T-cell (primary cell): ENCODE measurements at places on chromosomes 1 and 21.

- DNase-seq: no peak
These were observed 72.0 kb downstream of the VCAM1 start for GRCh38 chr1:100791586-100791985.

DNA sequence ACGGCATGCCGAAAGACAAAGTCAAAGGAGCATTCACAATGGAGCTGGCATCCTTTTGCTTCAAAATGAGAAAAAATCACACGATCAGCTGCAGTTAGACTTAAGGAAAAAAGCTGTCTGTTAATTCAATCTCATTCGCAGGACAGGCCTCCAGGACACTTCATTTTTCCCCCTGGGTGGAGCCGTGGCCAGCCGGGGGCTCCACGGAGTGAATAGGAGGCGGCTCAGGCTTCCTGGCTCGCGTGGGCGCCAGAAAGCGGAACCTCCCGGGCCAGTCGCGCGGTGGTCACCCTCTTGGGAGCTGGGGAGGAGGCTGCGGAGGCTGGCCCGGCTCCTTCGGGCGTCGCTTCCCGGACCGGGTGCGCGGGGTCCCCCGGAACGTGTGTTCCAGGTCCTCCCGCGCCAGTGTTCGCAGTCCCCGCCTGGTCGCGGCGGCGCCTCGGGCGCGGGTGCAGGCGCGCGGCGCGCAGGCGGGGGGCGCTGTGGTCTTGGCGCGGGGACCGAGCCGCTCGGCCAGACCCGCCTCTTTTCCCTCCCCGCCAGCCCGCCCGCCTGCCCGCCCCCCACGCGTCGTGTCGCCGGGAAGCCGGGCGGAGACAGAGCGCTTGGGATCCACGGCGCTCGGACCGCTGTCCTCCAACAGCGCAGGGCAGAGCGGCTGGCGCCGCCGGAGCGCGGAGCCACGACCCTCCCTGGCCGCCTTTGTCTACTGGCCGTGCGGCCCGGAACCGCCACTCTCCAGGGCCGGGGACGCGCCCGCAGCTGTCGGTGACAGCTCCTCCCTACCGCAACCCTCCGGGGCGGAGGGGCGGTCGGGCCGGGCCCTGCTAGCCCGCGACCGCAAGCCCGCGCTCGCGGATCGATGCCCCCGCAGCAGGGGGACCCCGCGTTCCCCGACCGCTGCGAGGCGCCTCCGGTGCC is at the start of gene RHOU:
Gene RHOU (plus strand): TSS at position 599 of the 921 bp plus-strand sequence. CDS start 264 bp downstream, at position 863.
- peak; percentile 53 for DNase-seq

DNA sequence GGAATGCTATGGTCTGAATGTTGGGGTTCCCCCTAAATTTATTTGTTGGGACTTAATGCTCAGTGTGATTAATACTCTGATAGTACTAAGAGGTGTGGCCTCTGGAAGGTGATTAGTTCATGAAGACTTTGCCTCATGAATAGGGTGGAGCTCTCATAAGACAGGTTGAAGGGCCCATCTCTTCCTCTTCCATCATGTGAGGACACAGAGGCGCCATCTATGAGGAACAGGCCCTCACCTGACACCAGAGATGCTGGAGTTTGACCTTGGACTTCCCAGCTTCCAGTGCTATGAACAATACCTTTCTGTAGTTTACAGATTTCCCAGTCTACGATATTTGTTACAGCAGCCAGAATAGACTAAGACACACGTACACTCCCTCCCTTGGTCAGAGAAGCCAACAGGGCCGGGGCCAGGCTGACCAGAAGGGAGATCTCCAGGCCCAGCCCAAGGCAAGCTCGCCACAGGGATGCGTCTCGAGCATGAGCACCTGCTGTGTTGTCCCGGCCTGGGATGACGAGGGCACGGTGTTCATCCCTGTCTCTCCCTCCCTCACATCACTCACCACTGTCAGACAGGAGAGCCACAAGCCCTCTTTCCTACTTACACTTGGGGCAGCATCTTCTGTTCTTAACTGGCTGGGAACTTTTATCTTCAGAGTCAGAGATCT is 4.7 kb upstream of the ABCG1 start:
- DNase-seq: no peak

DNA sequence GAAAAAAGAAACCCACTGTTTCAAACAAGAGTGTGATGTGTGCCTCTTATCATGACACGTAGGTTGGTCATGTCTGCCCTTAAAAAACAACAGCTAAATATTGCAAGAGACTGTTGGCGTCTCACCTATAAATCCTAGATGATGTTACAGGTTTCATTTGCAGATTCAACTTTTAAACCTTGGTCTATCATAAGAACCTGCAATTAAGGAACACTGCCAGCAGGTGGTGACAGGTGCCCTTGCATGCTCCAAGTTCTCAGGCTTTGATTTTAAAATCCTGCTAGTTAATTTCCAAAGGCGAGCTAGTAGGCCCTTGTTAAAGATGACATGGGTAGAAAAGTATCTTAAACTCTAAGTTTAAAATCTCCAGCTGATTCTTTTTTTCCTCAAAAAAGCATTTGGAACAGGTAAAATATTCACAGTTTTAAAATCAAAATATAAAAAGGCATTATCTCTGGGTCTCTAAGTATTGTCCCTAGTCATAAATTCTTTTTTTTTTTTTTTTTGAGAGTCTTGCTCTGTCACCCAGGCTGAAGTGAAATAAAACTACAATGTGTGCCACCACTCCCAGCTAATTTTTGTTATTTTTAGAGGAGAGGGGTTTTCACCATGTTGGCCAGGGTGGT is 39.1 kb downstream of the CLSTN1 start:
- DNase-seq: peak; percentile 62

- no peak for DNase-seq
These were observed 15.8 kb downstream of the C1orf167 start for GRCh38 chr1:11777658-11778322.

DNA sequence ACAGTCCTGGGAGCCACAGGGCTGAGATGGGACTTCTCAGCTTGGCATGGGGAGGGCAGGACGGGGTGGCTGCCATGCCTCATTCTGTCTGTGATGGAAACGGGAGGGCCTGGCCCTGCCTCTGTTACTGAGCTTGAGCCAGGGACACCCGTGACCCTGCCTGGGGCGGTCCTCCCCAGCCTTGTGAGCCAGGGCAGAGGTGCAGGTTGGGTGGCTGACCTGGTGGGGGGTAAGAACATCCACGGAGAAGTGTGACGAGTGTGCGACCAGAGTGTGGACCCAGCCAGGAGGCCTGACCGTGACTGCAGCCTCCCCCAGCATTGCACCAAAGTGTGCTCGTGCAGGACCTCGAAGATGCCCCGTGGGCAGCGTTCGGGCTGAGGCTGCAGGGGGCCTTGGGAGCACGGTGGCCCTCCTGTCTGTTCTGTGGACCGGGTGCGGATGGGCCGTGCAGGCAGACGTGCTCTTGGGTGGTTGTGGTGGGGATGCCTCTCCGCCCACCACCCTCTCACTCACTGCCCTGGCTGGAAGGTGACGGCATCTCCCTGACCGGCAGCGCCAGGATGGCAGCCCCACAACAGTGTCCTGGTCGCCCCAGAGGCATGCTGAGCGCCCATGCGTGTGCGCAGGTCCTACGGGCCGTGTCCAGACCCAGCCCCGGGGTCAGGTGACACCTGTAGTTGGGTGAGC is 45.4 kb downstream of the SKI start:
- DNase-seq: no peak

GRCh38 chr21:42864815-42865775 is 14.2 kb downstream of the WDR4 start:
- no peak for DNase-seq

DNA sequence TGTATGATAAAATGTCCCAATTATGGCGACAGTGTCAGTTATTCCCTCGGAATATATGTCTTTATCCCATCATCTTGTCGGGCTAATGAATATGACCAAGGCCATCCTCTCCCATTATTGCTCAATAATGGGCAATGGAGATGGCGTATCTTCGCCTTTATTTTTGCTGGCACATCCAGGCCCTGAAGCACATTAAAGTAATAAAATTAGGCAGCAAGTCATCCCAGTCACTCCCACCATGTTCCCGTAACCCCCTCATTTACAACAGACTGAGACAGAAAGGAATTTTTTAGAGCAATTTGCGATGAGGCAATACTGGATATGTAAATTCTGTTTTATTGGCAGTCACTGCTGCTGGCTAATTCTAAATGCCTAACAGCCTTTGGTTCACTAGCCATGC is 35.3 kb downstream of the CLIC6 start:
- no peak for DNase-seq

- DNase-seq: no peak
These were observed 10.6 kb downstream of the G0S2 start for GRCh38 chr1:209685821-209686220.

GRCh38 chr1:225881081-225881958 is 860 bp downstream of the TMEM63A start:
- DNase-seq: peak; percentile 47

DNA sequence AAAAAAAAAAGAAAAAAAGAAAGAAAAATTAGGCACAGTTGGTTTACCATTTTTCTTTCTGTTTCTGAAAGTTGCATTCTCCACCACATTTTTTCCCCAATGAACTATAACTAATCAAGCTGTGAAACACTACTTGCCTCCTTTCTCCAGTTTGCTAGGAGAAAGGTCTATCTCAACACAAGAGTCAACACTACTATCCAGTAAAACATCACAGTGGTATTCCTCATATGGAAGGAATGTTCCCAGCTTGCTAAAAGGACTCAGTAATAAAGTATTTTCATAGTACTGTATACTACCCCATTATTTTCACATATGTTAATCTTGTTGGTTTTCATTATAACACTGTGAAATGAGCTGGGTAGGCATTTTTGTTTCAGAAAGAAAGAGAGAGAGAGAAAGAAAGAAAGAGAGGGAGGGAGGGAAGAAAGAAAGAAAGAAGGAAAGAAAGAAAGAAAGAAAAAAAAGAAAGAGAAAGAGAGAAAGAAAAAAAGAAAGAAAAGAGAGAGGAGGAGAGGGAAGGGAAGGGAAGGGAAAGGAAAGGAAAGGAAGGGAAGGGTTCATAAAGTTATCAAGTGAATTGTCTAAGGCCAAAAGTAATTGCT is 7.9 kb downstream of the PTGER3 start:
- DNase-seq: no peak

DNA sequence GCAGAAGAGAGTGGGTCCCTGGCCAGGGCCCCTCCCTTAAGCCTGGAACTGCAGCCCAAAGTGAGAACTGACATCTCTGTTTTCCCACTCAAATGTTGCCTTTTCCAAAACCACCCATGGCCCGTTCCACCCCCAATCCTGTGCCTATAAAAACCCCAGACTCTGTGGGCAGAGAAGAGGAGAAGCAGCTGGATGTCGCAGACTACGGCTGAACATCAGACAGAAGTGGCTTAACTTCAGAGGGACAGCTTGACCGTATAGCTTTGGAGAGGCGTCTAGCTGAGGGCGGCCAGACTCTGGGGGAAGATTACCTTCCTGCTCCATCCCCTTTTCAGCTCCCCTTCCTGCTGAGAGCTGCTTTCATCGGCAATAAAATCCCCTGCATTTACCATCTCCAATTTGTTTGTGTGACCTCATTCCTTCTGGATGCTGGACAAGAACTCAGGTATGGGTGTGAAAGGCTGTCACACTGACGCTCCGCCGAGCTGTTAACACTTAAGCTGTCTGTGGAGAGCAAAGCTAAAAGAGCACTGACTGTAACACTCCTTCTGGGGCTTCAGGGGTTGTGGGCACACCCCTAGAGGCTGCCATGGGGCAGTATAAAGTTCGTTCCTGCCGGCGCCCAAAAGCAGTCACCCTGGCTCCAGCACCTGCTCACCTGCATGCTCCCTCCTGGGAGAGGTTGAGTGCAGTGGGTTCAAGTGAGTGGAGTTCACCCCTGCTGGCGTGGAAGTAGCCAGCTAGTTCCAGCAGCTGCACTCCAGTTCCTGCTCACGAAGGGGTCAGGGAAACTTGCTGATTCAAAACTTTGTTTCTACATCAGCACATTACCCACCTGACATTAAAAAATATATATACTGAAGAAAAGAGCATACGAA is 19.6 kb upstream of the ERO1B start:
- DNase-seq: no peak

- DNase-seq: no peak
These were observed 83.5 kb downstream of the UCK2 start for GRCh38 chr1:165910764-165911421.

- no peak for DNase-seq
These were observed 128.0 kb downstream of the PSMG1 start for GRCh38 chr21:39055167-39055767.

DNA sequence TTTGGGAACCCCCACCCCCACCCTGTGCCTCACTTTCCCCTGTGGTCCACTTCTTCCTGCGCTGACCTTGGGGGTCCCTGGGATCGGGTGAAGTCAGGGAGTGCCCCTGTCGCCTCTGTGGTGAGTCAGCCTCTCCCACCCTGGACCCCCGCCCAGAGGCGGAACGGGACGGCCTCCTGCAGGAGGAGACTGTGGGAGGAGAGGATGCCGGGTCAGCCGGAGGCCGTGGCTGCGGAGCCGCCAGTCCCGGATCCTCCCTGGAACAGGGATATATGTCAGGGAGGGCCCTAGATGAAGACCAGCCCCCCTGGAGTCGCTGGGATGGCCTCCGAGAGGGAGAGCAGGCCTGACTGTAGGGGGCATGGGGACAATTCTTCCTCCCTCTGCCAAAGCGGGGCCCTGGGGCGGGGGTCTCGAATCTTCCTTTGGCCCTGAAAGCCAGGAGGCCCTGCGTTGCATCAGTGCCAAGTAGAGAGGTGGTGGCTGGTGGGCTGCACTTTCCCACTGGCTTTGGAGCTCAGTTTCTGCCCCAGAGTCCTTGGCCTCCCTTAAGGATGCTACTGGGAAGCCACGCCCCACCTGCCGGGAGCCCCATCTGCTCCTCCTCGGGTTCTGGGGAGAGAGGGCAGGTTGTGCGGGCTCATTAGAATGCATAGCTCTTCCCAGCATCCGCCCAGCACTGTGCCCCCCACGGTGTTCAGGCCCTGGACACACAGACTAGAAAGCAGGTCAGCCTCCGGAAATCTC is 930 bp downstream of the ARHGEF10L start:
- DNase-seq: no peak

DNA sequence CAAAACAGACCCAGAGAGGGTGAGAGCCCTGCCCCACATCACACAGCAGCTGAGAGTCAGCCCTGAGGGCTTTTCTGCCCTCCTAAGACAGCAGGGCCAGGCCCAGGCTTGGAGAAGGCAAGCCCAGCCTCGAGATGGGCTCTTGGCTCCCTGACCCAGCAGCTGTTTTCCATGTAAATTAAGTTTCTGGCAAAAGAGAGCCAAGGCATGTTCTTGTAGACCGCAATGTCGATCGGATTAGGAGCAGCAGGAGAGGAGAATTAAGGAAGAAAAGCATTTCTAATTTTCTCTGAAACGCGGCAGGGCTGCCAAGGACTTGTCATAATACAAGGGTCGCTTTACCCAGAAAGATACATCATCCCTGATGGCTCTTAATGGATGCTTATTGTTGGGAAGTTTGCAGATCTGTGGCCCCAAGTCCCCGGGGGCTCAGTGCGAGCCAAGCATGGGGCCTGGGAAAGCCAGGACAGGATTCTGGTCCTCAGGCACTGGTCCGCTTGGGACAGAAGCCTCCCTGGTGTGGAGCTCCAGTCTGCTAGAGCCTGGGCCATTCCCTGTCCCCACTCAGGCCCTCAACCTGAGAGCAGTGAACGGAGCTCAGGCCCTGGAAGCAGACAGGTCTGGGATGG is 62.8 kb downstream of the DMRTB1 start:
- no peak for DNase-seq

GRCh38 chr1:172778456-172779455 is 119.9 kb downstream of the FASLG start:
- DNase-seq: no peak

- no peak for DNase-seq
These were observed 684 bp downstream of the LTN1 start for GRCh38 chr21:28991861-28992525.

GRCh38 chr21:34203851-34204420 is 130.6 kb downstream of the MRPS6 start:
- no peak for DNase-seq
